ENCODE measurements at places on chromosomes 1 and 21.
A peak's percentile ranks its signal among the peaks of the same experiment; 100 is the strongest.

GRCh38 chr1:43479414-43479813 is 25.7 kb upstream of the HYI start:
- no peak for DNase-seq

GRCh38 chr1:241423541-241424479 is 66.8 kb upstream of the RGS7 start:
- peak; percentile 60 for DNase-seq

DNA sequence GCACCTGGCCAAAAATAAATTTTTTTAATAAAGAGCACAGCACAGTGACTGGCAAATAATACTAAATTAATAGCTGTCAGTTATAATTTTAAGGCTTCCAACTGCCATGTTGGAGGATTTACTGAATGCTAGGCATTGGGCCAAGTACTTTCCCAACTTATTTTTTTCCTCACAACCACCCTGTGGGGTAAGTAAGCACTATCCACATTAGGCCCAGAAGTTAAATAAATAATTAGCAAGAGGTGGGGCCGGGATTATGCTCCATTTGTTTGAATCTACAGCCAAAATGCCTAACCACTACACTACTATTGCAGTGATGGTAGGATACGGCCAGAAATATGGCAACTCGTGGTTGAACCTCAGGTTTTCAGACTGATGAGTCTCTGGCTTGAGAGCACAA is 4.6 kb upstream of the TRNAU1AP start:
- DNase-seq = no peak

DNA sequence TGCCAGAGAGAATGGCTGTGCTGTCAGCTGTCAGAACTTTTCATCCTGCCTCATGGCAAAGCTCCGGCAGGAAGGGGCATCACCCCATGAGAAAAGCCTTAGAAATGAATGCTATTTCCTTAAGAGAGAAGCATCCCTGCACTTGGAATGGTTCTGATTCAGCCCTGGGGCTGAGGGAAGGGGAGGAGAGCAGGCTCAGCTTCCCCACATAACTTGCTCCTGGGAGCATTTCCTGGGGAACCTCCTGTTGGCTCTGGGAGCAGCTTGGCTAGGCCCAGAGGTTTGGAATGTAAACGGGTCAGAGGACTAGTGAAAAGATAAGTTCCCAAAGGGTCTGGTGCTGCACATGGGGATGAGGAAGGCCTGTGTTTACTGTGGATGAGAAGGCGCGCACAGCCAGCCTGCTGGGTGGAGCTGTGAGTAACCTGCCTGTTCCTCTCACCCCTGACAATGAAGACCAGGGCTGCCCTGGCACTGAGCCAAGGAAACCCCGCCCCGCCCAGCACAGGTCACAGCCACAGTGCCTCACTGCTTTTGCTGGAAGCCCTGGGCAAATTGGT is 5.0 kb downstream of the PRELP start:
- peak; percentile 75 for DNase-seq

DNA sequence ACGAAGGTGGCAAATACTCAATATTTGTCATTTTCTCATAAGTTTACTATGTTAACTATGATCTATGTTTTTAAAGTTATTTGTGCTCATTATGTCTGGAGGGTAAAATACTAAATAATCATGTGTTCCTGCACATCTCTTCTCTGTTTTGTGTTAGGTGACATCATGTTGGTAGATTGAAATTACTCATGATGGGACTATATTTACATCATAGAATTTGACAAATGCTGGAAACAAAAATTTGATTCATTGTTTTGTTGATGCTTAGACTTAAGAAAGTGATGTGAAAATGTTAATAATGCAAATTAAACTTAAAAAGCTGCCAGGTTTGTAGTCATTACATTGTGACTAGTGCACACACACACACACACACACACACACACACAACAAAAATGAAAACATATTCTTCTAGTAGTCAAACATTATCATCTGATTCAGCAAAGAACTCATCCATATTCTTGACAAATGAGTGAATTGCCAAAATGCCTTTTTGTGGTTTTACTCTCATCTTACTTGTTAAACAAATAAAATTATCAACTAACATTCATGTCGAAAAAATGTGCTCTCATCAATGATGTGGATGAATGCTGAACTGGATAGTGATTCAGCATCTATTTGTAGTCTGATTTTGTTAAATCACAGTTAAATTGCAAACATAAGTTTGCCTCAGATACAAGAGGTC is 870.7 kb downstream of the BRINP3 start:
- DNase-seq = no peak

GRCh38 chr21:37551331-37551992 is 184.9 kb downstream of the DYRK1A start:
- DNase-seq = no peak

Measured in iPS-NIHi11 (cell line).